ENCODE measurements at places on chromosomes 6 and 20.

- no peak for DNase-seq
These were observed 7.6 kb downstream of the CSNK2A1 start for GRCh38 chr20:535958-536357.

- DNase-seq: no peak
These were observed 4.9 kb downstream of the ADGRB3 start for GRCh38 chr6:68639826-68640490.

- no peak for DNase-seq
These were observed 489 bp downstream of the TBX18 start for GRCh38 chr6:84763886-84764331.

- no peak for DNase-seq
These were observed 156.4 kb upstream of the ECI2 start for GRCh38 chr6:4291453-4292403.

- DNase-seq: no peak
These were observed 32.7 kb downstream of the TUBB2B start for GRCh38 chr6:3194535-3195419.

DNA sequence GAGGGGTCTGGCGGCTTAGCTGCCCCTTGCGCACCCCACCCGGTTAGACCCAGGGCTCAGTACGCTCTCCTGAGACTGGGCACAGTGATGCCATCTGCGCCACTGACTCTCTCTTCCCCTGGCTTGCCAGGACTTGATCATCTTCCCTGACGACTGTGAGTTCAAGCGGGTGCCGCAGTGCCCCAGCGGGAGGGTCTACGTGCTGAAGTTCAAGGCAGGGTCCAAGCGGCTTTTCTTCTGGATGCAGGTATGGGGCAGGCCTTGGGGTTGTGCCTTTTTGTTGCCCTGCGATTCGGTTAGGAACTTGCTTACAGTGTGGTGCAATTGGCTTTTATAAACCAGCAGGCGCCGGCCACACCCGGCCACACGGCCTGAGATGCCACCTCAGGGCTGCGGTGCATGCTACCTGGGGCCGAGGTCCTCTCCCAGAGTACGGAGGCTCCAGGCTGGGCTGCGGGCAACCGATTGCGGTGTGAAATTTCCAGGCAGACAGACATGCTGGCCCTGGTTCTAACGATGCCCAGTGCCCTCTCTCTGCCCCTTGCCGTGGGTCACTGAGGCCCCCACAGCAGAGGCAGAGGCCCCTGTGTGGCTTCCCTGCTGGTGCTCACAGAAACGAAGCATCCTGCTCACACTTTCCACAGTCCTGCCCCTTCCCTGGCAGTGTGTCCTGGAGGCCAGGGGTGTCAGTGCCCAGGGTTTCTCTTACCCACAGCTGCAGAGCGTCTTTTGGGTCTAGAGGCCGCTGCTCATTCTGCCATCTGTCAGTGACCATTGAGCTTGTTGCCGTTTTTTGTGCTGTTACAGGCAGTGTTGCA, 1.7 kb downstream of the ADRM1 start:
- DNase-seq: no peak

- no peak for DNase-seq
These were observed 52.4 kb upstream of the MRPS10 start for GRCh38 chr6:42269974-42270510.

GRCh38 chr6:73586416-73586974, 65.7 kb upstream of the EEF1A1 start:
- no peak for DNase-seq

DNA sequence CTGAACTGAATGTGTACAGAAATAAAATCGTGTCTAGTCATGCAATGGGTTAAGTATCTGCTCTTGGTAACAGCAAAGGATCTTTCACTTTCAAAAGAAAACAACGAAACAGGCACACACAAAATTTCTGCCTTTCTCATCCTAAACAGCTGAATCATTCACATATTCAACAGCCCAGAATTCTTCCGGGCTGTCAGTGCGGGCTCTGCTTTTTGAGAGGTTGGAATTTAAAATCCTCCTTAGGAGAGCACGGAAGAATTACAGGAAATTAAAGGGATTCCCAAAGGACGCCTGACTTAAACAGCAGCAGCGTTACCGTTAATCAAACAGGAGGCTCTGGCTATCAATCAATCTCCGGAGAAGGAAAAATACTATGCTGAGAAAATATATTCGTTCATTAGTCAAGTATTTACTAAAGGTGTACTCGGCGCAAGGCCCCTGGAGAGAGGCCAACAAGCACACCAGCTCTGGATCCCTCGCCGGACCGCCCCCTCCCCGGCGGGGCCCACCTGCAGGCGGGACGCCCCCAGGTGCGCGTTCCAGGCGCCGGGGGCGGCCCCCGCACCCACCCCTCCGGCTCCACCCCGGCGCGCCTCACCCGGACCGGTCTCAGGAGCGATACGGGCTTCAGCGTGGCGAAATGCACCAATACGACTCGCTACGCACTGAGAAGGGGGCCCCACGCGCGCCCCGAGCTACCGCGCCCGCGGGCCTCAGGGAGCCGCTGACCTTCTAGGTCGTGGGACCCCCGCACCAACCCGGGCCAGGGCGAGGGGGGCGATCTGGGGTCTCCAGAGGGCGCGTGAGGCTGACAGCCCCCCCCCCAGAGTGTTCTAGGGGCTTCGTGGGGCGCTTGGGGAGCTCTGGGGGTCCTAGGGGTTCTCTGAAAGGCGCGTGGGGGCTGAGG, 1.0 kb downstream of the NAPB start:
- peak; percentile 49 for DNase-seq

DNA sequence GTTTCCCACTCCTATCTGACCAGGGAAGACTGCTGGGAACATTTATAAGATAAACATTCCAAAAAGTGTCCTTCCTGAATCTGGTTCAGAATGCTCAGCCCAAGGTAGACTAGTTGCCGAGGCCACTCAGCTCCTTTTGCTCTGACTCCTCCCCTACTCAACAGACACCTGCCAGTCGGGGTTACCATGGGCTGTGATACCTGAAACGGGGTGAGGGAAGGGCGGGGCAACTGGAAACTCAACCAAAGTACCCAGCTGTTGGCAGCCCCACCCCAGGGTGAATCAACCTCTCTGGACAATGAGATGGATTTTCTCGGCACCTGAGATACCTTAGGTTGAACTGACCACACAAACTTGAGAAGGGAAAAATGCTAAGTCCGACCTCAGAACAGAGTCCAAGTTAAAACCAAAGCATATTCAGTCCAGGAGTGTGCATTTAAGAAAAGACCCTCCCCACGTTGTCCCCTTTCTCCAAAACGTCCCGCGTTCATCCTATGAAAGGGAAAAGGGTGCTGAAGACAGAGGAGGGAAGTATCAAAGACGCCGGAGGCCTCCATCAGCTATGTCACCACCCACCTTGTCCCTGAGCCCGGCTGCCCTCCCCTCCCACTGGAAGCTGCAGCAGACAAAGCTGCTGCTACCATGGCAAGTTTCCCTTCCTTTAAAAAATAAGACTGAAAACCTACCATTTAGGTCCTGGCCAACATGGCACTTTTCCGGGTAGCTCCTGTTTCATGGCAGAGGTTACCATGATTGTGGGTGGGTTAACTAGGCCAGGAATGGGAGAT, 100.1 kb downstream of the SLC23A2 start:
- DNase-seq: no peak

DNA sequence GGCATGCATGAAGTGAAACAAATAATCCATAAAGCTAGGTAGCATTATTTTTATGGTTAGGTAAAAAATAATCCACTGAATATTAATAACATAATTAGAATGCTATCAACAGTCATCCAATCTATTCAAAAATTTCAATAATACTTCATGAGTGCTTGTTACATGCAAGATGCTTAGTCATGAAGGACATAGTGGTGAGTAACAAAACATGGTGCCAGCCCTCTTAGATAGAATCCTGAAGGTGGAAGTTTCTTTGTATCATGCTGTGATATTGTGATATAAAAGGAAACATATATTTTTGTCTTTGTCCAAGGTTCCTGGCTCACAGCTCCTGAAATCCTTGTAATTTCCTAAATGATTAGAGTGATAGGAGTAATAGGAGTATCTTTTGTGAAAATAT, 14.9 kb downstream of the RCAN2 start:
- no peak for DNase-seq

All from CD4-positive, alpha-beta T cell treated with Interleukin-1 beta for 1 hour (primary cell).